ENCODE measurements at places on chromosomes 13 and 19.
A peak's percentile ranks its signal among the peaks of the same experiment; 100 is the strongest.

DNA sequence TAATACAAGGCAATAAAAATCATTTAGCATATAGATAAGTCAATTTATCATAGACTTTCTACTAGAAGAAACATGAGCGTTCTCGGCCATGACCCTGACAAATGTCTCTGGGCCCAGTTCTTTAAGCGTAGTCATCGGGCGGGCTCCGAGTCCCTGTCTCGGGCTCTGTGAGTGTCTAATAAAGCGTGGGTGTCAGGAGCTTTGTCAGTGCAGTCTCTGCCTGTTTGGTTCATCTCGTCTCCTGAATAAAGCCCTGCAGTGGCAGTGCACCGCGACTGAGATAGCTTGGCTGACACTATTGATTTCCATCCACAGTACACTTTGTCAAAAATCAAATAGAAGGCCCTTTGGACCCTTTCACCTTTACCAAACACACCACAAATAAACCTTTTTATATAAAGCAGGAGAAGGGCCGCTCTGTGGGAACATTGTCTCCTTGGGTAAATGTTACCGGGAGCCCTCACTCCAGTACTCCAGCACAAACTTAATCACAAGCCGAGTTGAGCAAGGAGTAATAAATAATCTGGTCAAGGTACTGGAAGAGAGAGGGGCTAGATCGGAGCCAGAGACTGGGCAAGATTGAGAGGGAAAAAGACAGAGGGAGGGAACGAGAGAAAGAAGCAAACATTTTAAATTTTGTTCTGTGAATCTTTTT, 368.2 kb upstream of the TSHZ3 start:
- DNase-seq = no peak

DNA sequence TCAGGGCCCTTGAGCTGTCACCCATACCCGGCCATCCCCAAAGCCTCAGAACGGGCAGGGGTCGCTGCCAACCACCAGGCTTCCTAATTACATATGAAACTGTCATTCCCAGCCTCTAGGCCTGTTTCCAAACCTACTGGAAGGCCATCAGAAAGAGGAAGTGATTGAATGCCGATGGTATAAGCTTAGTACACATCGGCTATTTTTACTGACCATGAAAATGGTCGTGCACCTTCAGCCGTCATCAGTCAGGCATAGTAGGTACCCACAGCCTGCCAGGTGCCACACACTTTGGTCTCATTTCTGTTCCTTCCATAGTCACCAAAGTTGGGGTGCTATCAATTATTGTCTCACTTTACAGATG, 10.2 kb downstream of the KRI1 start:
- no peak for DNase-seq

DNA sequence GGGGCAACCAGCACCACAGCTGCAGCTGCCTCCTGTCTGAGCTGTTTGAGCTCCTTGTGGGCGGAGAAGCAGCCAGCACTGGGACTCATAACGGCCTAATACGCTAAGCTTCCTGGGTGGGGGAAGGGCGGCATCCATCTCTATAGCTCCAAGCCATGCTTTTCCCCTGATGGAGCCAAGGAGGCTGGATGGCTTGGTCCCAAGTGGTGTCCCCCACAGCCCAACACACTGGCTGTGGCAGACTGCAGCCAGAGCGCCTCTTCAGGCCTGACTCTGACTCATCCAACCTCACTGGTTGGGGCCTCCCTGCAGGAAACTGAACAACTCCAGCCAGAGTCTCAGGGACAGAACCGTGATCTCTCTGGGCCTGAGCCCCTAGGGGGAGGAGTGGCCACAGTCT, 537.3 kb downstream of the SUCLA2 start:
- no peak for DNase-seq

DNA sequence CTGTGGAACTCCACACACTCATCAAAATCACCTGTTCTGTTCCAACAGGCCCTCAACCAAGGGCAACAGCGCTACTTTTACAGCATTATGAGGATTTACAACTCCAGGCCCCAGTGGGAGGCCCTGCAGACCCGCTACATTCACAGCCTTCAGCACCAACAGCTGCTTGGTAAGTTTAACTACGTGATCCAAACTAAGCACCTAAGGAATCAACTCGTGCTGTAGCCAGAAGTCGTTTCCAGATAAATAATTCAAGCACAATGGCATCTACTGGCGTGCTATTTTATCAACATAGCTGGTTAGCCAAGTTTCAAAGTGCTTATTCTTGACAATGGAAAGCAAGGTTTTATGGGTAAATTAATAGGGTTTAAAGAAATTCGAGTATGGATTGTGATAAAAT, 5.3 kb downstream of the FAM216B start:
- no peak for DNase-seq

- DNase-seq = no peak
These were observed 11.5 kb downstream of the THOP1 start for GRCh38 chr19:2796659-2797266.

DNA sequence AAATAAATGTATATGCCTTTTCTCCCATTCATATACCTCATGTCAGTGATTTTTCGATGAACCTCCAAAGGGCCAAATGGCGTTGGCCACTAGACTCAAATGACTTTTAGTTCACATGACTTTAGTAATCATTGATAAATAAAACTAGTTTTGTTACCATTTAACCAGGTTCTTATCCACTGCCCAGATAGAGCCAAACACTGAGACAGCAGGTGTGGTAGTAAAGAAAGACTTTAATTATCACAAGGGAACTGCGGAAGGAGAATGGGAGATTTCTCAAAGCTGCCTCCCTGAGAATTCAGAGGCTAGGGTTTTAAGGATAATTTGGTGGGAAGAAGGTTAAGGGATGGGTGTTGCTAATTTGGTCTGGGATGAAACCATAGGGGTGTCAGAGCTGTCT, 19.4 kb upstream of the KBTBD6 start:
- DNase-seq = no peak

DNA sequence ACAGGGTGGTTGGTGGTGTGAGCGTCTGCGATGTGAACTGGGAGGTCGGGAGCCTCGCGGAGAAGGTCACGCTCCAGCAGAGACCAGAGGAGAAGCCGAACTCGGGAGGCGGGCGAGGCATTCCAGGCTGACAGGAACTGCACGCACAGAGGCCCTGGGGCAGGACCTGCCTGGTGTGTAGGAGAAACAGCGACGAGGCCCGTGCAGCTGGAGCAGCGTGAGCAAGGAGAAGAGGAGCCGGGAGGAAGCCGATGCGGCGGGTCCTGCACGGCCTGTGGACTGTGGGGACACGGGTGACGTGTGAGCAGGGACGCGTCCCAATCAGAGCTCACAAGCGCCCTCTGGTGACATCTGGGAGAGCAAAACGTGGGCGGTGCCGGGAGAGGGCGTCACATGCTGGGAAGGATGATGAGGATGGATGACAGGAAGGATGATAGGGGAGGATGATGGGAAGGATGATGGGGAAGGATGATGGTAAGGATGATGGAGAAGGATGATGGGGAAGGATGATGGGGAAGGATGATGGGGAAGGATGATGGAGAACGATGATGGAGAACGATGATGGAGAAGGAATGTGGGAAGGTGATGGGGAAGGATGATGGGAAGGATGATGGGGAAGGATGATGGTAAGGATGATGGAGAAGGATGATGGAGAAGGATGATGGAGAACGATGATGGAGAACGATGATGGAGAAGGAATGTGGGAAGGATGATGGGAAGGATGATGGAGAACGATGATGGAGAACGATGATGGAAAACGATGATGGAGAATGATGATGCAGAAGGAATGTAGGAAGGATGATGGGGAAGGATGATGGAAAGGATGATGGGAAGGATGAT, 16.1 kb upstream of the MADCAM1 start:
- DNase-seq = peak; percentile 49

GRCh38 chr19:1000095-1000494, at the start of gene GRIN3B:
Gene GRIN3B (plus strand): TSS chr19:1000419. CDS start chr19:1000438, 19 bp downstream.
- DNase-seq = no peak

DNA sequence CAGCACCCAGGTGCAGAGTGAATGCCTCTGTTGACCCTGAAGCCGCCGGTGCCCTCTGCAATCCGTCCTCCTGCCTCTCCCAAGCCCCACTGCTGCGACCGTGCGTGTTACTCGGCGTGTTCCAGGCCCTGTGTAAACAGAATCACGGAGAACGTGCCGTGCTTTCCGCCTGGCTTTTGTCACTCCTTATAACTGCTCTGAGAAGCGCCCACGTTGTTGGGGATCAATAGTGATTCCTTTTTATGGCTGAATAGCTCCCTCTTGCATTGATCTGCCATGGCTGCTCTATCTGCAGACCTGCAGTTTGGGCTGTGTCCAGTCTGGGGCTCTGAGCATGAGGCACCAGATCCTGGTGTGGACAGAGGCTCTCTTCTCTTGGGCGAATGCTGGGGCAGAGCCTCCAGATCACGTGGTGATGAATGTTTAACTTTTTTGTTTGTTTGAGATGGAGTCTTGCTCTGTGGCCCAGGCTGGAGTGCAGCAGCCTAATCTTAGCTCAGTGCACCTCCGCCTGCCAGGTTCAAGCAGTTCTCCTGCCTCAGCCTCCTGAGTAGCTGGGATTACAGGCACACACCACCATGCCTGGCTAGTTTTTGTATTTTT, 15.8 kb downstream of the ADPRHL1 start:
- DNase-seq = no peak

- no peak for DNase-seq
These were observed 118.3 kb downstream of the SHISA2 start for GRCh38 chr13:25933520-25933919.
